ENCODE measurements at places on chromosomes 1 and 21.
A peak's percentile ranks its signal among the peaks of the same experiment; 100 is the strongest.

DNA sequence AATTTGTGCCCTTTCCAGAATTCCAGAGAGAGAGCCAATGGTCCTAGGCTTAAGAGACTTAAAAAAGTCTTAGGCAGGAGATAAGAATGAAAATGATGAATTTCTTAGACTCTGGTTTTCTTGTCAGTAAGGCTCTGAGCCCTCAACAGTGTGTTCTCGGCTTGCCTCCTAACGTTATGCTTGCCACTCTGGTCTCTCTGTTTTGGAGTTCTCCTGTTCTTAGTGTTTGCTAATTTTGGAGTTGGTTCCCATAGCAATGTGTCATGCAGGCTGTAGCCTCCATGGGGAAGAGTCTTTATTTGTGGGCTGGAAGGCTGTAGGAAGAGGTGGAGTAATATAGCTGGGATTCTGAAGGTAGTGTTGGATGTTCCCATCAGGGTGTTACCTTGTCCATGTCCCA lies 19.9 kb downstream of the TBX19 start:
- DNase-seq, result no peak

- DNase-seq, result peak; percentile 16
Measured at GRCh38 chr1:54069791-54070170, 16.4 kb downstream of the TCEANC2 start.

DNA sequence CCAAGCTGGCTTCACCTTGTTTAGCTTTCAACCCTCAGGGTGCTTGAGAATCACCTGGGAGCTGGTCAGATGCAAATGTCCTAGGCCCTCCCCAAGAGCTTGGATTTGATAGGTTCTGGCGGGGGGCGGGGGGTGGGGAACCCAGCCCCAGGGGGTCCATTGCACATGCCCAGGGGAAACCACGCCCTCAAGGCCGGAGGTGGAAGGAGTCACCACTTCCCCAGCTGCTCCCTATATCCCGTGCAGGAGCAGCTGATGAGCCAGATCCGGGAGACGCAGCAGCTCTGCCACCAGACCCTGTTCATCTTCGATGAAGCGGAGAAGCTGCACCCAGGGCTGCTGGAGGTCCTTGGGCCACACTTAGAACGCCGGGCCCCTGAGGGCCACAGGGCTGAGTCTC lies 5.8 kb downstream of the TOR3A start:
- no peak for DNase-seq

GRCh38 chr21:43817157-43818086 lies 28.0 kb downstream of the RRP1 start:
- DNase-seq, result no peak

DNA sequence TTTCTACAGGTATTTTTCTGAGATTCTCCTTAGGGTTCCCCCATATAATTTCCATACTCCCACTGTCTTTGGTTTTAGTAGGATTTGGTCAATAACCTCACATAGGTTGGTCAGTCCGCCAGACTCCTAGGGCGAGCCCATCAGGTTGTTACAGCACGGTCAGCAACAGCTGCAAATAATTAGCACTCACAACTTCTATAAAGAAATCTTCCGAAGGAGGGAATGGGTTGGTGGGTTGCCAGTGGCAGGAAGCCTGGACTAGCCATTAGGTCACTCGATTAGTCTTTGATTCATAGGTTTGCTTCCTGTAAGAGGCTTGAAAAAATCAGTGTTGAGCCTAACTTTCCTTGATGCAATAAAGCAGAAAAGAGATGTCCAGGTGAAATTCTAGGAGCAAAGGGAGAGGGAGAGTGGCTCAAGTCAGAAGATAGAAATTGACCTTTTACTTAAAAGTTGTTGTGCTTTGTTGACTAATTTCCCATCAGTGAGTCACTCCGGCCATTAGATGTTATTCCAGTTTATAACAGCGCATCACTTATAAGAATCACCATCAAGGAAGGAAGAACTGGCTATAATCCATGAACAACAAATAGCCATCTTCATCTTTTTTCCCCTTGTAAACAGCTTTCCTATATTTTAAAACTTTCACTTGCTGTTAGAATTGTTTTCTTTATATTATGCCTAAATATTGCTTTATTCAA lies 88.3 kb downstream of the TPR start:
- DNase-seq, result no peak

DNA sequence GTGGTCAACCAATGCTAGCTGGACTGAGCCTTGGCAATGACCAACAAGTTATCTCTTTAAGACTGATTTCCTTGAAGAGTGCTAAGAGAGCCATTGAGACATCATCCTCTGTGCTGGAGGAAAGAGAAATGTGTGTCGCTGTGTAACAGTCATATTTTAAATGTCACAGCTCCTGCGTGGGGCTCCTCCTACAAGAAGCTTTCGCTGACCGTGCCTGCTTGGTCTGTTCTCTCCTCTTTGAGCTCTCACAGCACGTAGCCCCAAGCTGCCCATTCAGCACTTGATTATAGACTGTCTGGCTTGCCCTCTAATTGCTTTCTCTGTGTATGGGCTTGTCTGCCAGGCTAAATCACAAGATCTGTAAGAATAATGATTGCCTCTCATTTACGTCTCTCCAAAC lies 221.3 kb downstream of the FOXD2 start:
- no peak for DNase-seq

- peak; percentile 40 for DNase-seq
Measured at GRCh38 chr1:212566522-212567479, 41.8 kb upstream of the ATF3 start.

DNA sequence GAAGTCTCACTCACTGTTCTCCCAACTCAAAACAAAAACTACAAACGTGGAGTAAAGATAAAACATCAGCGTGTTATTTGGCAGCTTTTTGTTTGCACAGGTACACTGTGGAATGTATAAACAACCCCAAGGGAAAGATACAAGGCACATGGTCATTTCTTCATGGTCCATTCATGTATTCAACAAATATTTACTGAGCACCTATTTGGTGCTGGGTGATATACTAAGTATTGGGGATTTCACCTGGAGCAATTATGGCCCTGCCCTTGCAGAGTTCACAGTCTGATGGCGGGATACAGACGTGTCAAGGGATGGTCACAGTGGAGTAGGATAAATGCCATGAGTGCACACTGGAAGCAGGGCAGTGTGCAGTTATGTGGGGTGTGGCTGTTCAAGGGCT lies 136.1 kb downstream of the SPATA46 start:
- DNase-seq, result no peak

DNA sequence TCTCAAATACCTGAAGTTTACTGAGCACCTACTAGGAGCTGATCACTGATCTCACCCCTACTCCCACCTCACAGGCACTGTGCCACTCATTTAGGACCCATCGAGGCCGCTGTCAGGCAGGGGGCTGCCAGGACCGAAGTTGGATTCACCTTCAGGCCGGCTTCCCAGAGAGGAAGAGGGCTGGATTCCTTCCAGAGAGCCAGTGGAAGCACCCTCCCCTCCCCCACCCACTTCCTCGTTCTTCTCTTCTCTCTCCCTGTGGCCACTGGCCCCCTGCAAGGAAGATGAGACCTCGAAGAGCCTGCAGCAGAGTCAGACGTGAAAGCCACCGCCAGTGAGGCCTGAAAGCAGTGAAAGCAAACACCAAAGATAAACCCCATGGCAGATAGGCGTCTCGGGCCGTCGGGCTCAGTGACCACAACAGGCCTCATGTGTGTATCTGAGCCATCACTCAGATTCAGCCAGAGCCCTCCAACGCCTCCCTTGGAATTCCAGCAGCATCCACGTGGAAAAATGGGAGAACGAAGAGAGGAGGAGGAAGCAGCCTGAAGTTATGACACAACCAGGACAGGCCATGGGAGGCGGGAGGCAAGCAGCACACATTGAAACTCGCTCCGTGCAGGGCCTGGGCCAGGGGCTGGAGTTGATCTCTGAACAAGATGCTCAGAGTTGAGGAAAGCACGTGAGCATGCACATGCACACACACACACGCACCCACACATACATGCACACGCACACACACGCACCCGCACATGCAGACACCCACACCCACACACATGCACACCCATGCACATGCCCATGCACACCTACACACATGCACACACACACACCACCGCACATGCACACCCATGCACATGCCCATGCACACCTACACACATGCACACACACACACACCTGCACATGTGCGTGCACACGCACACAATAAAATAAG lies 6.2 kb upstream of the AGTRAP start:
- DNase-seq, result no peak

- no peak for DNase-seq
Measured at GRCh38 chr21:20404915-20405314, 593.3 kb upstream of the NCAM2 start.

- DNase-seq, result peak; percentile 14
Measured at GRCh38 chr1:222618001-222618879, at the start of gene MIA3. TSS of gene MIA3 (plus strand) at chr1:222618097. CDS start at chr1:222618111, 14 bp downstream.

GRCh38 chr1:215076322-215076721 lies 6.2 kb upstream of the KCNK2 start:
- peak; percentile 38 for DNase-seq

DNA sequence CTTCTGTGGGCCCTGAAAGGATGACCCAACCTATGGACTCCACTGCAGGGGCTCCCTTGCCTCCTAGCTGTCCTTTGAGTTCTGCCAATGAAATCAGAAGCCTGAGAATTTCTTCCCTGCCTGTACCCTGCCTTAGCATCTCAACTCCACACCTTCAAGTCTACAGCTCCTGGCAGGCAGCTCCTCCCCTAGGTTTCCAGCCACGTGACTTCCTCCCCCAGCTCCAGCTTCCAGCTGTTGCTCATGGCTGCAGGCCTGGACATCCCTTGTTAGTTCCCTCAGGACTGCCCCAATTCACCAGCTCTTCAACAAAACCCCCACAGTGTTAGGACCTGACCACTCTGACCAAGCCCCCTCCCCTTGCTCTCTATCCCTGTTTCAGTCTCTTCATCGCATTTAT lies 2.4 kb downstream of the RCAN1 start:
- no peak for DNase-seq

DNA sequence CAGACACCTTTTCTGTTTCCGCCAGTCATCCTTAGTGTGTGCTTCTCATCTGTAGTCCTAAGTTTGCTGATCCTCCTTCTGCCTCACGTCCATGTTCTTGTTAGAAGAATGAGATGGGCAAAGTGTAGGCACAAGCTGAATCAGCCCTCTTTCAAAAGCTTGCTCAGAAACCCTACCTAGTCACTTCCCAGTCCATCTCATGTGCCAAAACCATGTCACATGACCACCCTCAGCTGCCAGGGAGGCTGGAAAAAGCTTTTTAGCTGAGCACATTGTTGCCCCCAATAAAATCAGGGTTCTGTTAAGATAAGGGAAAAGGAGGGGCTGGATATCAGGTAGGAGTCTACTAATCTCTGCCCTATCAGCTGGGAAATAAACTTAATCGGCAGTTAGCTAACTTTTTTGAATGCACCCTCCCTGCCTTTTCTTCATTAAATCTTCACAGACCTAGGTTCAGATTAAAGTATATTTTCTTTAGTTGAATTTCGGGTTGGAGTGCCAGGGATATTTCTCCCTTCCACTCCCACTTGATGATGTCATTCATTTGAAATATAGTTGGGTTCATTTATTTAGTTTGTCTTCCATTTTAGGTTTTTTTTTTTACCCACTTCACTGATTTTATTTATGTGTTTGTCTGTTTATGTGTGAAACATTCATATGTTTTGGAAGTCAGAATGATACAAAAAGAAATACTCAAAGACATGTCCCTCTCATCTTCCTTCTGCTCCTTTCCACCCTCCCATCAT lies 129.2 kb downstream of the ROR1 start:
- DNase-seq, result no peak

- DNase-seq, result no peak
Measured at GRCh38 chr1:1123581-1124507, 8.0 kb upstream of the C1orf159 start.

- no peak for DNase-seq
Measured at GRCh38 chr1:232587141-232588008, 42.6 kb downstream of the SIPA1L2 start.

GRCh38 chr21:34882719-34883131 lies 166.4 kb downstream of the RUNX1 start:
- no peak for DNase-seq

GRCh38 chr1:234772345-234773147 lies 162.6 kb upstream of the IRF2BP2 start:
- peak; percentile 18 for DNase-seq

GRCh38 chr1:204867666-204868339 lies 2.9 kb upstream of the NFASC start:
- DNase-seq, result no peak

DNA sequence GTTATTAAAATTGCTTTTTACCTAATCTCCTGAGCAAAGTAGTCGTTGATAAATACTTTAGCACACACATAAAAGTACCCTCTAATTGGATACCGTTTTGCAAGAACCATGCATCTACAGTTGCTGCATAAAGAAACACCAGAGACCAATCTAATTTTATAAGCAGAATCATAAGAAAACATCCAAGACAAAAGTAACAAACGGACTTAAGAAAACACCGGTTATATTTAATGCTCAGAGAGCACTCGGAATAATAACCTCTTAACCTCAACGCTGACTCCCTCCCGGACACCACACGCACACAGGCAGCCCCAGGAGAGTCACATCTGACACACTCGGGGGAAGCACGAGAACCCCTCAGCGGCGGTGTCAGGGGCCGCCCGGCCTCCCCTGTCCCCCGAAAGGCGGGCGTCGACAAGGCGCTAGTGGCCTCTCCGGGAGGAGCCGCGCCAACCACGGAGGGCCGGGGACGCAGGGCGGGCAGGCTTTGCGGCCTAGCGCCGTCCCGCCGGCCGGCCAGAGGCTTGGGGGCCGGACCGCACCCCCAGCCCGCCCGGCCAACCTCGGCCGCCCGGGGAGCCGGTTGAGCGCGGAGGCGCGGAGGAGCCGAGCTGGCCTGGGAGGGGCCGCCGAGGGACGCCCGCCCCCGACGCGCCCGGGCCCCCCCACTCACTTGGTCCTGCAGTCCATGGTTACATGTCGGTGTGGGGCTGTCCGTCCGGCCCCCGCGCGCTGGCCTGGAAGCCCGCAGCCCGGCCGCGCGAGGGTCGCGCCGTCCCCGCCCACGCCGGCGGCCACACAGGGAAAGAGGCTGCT lies 606 bp downstream of the DENND1B start:
- DNase-seq, result no peak
